ENCODE measurements at places on chromosomes 12 and 14. TPM values are rescaled to one million over a fixed set of nuclear protein-coding genes. Genes with fewer than 3 reads are reported as not detected.

The CLEC1B gene
- not detected for total RNA-seq

The KCNMB4 gene
- total RNA-seq, result 16.2 TPM

The CBX5 gene
- total RNA-seq, result 204 TPM

The SIX1 gene
- total RNA-seq, result 0.17 TPM

The INSM2 gene
- total RNA-seq, result not detected

The BMP4 gene
- total RNA-seq, result 12.2 TPM

The EML5 gene
- total RNA-seq, result 0.81 TPM

The RIC8B gene
- 23.8 TPM for total RNA-seq

The TPH2 gene
- total RNA-seq, result 0.66 TPM

The C12orf54 gene
- not detected for total RNA-seq

The RHEBL1 gene
- 4.1 TPM for total RNA-seq

The GARIN6 gene
- total RNA-seq, result not detected

The ISCA2 gene
- total RNA-seq, result 37.5 TPM

The SCN8A gene
- 15.2 TPM for total RNA-seq

The TAS2R7 gene
- total RNA-seq, result not detected

DNA sequence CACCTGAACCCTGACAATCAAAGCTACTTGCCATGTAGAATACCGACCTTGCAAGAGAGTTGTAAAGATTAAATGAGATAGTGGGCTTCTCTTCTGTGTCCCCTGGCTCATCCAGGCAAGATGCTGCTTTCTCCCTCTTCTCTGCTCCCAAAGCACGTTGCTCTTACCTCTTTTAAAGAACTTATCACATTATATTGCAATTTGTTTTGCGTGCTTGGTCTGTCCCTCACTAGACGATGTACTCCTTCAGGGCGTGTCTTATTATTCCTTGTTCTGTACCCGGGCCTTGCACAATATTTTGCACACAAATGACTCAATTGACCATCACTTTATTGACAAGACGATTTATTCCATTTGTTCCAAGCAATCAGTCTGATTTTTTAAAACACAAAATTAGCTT, 3.3 kb downstream of the DCN start:
- no peaks in the 10 kb centered on the region for H3K36me3 ChIP-seq
- no peaks in the 10 kb centered on the region for H3K27me3 ChIP-seq
- no peak overlapping the region for H3K4me3 ChIP-seq
- H3K4me1 ChIP-seq, result no peaks in the 10 kb centered on the region

DNA sequence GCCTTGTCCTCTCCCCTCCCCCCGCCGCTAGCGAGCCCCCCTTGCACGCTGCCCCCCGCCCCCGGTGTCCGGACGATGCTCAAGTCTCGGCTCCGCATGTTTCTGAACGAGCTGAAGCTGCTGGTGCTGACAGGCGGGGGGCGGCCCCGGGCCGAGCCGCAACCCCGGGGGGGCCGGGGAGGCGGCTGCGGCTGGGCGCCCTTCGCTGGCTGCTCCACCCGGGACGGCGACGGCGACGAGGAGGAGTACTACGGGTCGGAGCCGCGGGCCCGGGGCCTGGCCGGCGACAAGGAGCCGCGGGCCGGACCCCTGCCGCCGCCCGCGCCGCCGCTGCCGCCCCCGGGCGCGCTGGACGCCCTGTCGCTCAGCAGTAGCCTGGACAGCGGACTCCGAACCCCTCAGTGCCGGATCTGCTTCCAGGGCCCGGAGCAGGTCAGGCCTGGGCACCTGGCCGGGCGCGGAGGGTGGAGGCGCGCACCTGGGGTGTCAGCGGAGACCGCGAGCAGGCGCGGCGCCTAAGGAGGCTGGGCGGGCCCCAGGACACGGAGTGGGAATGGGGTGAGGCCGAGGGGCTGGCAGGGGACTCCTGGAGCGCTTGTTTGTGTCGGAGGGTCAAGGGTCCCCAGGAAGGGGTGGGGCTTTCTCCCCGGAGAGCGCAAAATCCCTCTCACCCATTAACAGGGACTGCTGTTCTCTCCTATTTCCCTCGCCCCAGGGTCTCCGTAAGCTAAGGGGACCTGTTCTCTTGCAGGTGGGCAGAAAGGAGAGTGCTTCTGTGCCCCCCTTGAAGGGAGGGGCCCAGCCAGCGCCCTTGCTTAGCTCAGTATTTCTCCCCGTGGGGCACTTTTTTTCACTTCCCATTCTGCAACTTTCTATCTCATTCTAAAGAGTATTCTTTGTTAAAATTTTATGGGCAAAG, 810 bp downstream of the MARCHF9 start:
- H3K4me3 ChIP-seq, result peak overlapping the region; percentile 78
- H3K27ac ChIP-seq, result no peak overlapping the region
- DNase-seq, result no peak
- peaks cover 11% of the 10 kb centered on the region for H3K27me3 ChIP-seq

DNA sequence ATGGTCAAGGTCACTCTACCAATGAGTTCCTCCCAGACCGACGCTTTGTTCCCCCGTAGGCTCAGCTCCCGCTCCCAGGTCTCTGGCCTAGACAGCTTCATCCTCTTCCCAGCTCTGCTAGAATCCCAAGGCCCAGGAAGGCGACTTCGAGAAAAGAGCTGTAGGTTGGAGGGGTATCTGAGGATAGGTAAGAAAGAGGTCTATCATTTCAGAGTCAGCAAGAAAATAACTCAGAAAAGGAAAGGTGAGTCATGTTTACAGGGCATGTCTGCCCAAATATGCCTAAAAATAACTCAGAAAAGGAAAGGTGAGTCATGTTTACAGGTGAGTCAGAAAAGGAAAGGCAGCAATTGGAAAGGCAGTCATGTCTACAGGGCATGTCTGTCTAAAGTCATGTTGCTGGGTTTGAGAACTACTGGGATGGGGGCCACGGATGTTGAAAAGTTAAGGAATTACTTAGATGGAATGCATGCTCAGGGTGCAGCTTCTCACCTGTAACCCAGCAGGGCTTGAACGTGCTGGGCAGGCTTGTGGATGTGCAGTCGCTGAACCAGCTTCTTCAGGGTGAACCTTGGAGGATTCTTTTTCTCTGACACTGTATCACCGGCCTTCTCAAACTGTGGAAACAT, 12.2 kb downstream of the TEP1 start:
- peaks cover 56% of the 10 kb centered on the region for H3K36me3 ChIP-seq
- no peak for DNase-seq
- no peaks in the 10 kb centered on the region for H3K4me1 ChIP-seq
- H3K4me3 ChIP-seq, result no peak overlapping the region

- H3K27me3 ChIP-seq, result no peaks in the 10 kb centered on the region
- H3K36me3 ChIP-seq, result no peaks in the 10 kb centered on the region
- peak; percentile 81 for DNase-seq
- no peak overlapping the region for H3K27ac ChIP-seq
Measured at GRCh38 chr12:128055567-128055966, 211.4 kb upstream of the TMEM132C start.

DNA sequence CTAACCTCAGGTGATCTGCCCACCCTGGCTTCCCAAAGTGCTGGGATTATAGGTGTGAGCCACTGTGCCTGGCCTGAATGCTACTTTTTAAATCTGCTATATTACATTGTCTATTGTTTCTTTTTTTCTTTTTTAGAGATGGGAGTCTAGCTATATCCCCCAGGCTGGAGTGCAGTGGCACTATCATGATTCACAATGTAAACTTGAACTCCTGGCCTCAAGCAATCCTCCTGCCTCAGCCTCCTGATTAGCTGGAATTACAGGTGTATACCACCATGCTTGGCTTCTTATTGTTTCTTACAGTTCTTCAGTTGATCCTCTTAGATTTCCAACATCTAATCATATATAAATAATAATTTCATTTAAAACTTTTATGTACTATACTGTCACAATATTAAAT, 15.3 kb upstream of the WDR20 start:
- H3K36me3 ChIP-seq, result no peaks in the 10 kb centered on the region
- H3K4me3 ChIP-seq, result no peak overlapping the region
- H3K27ac ChIP-seq, result no peak overlapping the region
- DNase-seq, result no peak

GRCh38 chr12:12735301-12735700, 18.1 kb downstream of the CDKN1B start:
- no peaks in the 10 kb centered on the region for H3K36me3 ChIP-seq
- no peak overlapping the region for H3K4me3 ChIP-seq
- H3K27ac ChIP-seq, result no peak overlapping the region

GRCh38 chr14:68790644-68791077, 2.2 kb downstream of the ZFP36L1 start:
- DNase-seq, result no peak
- no peak overlapping the region for H3K27ac ChIP-seq
- peak overlapping the region; percentile 95 for H3K4me3 ChIP-seq
- H3K27me3 ChIP-seq, result no peaks in the 10 kb centered on the region
- H3K36me3 ChIP-seq, result peaks cover 49% of the 10 kb centered on the region
- H3K4me1 ChIP-seq, result 0 out of 2 replicates have a peak, but pooled peaks cover 2% of the 10 kb centered on the region

DNA sequence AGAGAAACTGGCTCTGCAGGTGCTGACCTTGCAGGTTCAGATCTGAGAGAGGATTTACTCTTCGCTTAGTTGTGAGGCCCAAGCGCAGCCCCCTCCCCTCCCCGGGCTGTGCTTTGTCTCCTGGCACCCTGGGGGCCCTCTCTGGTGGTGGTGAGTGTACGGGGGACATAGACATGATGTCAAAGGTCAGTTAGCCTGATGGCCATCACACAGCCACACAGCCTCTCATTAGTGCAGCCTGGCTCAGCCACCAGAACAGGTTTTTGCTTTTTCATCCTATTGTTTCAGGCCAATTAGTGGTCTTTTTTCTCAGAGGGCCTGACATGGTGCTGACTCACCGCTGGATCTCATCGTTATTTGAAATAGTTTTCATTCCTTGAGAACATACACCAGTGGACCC, 437.9 kb downstream of the AACS start:
- no peak overlapping the region for H3K27ac ChIP-seq
- no peaks in the 10 kb centered on the region for H3K36me3 ChIP-seq
- H3K4me1 ChIP-seq, result no peaks in the 10 kb centered on the region
- no peaks in the 10 kb centered on the region for H3K27me3 ChIP-seq
- DNase-seq, result no peak

DNA sequence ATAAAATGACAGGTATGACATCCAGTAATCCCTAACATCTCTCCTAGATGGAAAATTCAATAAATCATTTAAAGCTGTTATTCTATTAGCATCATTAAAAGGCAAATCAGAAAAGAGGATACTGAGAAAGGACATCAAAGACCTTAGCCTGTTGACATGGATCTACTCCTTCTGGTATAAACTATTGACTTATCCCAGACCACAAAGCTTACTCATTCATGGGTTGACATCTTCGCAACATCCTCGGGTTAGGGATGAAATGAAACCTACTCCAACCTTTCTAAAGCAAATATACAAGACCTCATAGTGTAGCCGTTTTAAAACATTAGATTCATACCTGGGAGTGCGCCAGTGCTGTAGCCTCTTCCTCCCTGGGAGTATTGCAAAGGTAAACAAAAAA, 191.5 kb upstream of the BTG1 start:
- no peaks in the 10 kb centered on the region for H3K4me1 ChIP-seq
- no peak overlapping the region for H3K4me3 ChIP-seq

- H3K4me1 ChIP-seq, result peaks cover 6% of the 10 kb centered on the region
- no peak for DNase-seq
- H3K27me3 ChIP-seq, result no peaks in the 10 kb centered on the region
- H3K36me3 ChIP-seq, result no peaks in the 10 kb centered on the region
- H3K27ac ChIP-seq, result no peak overlapping the region
Measured at GRCh38 chr12:13028825-13029570, 15.2 kb upstream of the FAM234B start.

DNA sequence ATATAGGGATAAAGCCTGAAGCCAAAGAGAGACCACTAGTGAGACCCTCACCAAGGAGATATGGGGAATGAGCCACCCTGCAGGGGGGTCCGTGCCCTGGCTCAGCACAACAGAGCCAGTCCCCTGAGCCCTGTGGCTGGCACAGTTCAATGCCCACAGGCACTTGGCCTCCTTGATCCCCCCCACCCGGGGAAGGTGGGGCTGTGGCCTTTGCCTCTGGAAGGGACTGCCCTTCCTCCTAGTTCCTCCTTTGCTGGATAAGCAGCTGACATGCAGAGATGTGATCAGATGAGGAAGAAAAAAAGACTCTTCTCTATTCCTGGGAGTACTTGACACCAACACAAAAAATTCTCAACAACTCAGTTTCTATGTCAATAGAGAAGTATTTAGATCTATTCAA, 19.9 kb downstream of the TTC7B start:
- H3K4me3 ChIP-seq, result no peak overlapping the region
- DNase-seq, result no peak
- no peak overlapping the region for H3K27ac ChIP-seq

GRCh38 chr12:19382111-19382526, 57.2 kb upstream of the AEBP2 start:
- no peaks in the 10 kb centered on the region for H3K4me1 ChIP-seq
- peaks cover 6% of the 10 kb centered on the region for H3K36me3 ChIP-seq
- no peak overlapping the region for H3K27ac ChIP-seq
- H3K4me3 ChIP-seq, result no peak overlapping the region

DNA sequence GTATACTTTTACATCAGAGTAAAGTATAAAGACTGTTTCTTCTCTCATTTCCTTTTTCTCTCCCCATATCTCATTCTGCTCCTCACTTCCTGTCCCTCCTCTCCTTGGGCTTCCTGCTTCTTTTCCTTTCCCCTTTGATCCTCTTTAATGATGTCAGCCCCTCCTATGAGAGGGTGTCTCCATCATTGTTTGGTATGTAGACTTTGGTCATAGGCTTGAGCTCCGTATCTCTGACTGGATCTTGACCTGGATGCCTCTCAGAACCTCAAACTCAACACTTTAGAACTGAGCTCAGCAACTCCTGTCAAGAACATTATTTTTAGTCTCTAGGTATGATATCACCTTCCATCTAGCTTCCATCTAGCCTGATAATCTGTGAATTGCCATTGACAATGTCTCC, 50.3 kb downstream of the AKAP6 start:
- no peak overlapping the region for H3K27ac ChIP-seq
- H3K36me3 ChIP-seq, result no peaks in the 10 kb centered on the region
- no peaks in the 10 kb centered on the region for H3K27me3 ChIP-seq
- H3K4me1 ChIP-seq, result no peaks in the 10 kb centered on the region

DNA sequence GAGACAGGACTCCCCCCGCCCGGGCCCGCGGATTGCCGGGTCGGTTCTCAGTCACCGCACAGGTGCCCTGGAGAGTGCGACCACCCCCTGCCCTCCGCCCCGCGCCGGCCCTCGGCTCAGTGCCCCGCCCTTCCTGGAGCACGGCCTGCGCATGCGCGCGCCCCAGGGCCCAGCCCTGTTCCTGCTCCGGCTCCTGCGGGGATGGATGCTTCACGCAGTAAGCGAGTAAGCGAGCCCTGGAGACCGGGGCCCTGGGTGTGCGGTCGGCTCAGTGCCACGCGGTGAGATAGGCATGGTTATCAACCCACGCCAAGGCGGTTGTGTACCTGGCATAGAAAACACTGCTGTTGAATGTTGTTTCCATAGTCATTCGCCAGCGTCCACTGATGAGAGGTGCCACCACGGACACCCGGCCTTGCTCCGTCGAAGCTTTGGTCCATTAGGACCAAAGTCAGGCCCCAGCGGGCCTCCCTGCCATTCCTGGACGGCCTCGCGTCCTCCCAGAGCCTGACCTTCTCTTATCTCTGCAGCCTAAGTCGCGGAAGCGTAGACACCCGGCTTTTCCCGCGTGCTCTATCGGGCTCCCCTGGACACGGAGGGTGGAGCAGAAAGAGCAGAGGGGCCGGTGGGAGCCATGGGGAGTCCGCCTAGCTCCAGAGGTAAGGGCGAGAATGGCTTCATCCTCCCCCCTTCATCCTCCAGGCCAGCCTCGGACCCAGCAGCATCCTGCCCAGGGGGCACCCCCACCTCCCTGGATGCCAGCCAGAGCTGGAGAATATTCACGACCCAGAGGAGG, 90.6 kb downstream of the PAPOLA start:
- no peaks in the 10 kb centered on the region for H3K4me1 ChIP-seq
- H3K36me3 ChIP-seq, result no peaks in the 10 kb centered on the region
- H3K27ac ChIP-seq, result no peak overlapping the region
- no peaks in the 10 kb centered on the region for H3K27me3 ChIP-seq
- no peak for DNase-seq
